SHP77 treated with DMSO at 0.1 percent for 48 hours (cell line): ENCODE measurements at places on chromosomes 16 and 17.

- DNase-seq = no peak
Measured at GRCh38 chr16:23729503-23730424, 16.7 kb upstream of the ERN2 start.

GRCh38 chr16:14007450-14007849 lies 63.7 kb upstream of the MRTFB start:
- peak; percentile 19 for DNase-seq

DNA sequence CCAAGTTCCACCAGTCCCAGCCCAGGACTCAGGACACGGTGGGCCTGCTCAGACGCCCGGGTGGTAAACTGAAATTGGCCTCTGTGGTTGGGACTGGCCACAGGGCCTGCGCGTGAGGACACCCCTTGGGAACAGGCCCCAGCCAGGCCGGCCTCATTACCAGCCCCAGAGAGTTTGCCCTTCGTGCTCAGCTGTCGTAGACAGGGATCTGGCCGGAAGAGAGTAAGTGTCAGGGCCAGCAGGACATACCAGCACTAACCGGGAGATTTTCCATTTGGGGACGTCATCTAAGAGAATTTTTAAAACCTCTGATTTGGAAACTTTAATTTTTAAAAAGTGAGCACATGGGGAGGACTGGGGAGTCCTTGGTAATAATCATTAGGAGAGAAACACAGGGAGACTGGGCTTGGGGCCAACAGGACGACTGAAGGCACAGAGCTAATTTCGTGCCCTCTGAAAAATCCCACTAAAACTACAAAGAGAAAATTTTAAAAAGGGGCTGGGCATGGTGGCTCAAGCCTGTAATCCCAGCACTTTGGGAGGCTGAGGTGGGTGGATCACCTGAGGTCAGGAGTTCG lies 2.4 kb upstream of the RBFOX3 start:
- no peak for DNase-seq

- DNase-seq = peak; percentile 34
Measured at GRCh38 chr17:78664476-78665386, 87.5 kb upstream of the DNAH17 start.

DNA sequence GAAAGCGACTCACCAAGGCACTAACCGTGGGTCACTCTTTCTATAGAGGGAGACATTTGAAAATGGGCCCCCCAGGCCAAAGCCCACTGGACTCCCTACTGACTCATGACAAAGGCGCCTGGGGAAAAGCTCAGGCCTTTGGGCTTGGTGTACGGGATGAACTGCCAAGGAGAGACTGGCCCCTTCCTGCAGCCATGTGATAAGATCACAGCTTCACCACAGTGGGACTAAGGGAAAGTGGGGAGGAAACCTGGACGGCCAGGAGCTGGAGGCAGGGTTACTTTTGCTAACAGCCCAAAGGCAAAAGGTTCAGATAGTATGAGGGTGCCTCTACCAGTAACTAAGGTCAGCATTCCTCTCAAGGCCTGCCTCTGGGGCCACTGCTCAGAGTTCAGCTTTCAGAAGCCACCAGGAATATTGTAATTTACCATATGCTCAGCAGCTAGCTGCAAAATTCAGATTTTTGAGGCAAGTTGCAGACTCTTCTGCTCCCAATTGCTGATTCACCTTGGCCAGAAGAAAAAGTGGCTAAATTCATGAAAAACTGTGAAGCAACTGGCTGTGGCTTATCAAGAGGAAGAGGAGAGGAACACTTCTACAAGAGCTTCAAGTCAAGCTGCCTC lies 37.1 kb upstream of the SLC25A19 start:
- DNase-seq = no peak

- DNase-seq = no peak
Measured at GRCh38 chr16:3085868-3086595, 13.1 kb downstream of the ZSCAN10 start.

GRCh38 chr16:81492311-81492761 lies 47.7 kb downstream of the CMIP start:
- no peak for DNase-seq

GRCh38 chr16:89166696-89167424 lies 4.7 kb upstream of the CDH15 start:
- DNase-seq = no peak

- DNase-seq = no peak
Measured at GRCh38 chr17:29162909-29163341, 17.3 kb downstream of the MYO18A start.

DNA sequence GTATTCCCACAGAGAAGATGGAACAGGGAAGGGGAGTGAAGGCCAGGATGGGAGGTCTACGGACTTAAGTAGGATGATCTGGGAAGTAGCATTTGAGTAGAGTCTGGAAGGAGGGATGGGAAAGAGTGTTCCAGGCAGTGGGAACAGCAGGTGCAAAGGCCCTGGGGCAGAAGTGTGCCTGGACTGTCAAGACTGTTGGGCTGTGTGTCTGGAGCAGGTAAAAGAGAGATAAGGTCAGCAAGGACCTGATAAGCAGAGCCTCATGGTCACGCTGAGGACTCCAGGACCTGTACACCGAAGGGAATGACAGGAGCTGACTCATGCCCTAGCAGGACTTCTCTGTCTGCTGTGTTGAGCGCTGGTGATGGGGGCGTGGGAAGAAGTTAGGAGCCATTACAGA lies 723 bp upstream of the CARD14 start:
- DNase-seq = no peak

GRCh38 chr17:80125656-80126448 lies 21.1 kb downstream of the EIF4A3 start:
- DNase-seq = no peak

GRCh38 chr16:85250147-85250463 lies 137.8 kb upstream of the CIBAR2 start:
- DNase-seq = no peak

- no peak for DNase-seq
Measured at GRCh38 chr17:83193336-83194185, 114.2 kb downstream of the METRNL start.

DNA sequence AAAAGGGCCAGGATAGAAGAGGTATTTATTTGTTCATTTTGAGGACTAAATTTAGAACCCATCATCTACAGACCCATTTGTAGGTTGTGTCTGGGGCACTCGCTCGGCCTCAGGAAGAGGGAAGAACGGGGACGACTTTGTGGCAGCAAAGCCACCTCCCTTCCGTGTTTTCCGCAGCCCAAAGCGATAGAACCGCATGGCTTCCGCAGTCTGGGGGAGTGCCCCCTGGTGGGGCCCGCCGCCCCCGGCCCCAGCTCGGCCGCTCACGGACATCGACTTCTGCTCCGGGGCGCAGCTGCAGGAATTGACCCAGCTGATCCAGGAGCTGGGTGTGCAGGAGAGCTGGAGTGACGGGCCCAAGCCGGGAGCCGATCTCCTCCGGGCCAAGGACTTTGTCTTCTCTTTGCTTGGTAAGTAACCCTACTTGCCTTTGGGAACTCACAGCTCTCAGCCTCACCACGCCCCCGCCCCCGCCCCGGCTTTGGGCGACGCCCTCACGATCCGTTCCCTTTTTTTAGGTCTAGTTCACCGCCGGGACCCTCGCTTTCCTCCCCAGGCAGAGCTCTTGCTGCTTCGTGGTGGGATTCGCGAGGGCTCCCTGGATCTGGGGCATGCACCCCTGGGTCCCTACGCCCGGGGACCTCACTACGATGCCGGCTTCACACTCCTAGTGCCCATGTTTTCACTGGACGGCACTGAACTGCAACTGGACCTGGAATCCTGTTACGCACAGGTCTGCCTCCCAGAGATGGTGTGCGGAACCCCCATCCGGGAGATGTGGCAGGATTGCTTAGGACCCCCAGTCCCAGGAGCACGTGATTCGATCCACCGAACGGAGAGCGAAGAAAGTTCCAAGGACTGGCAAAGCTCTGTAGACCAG lies 681 bp downstream of the TMEM102 start:
- peak; percentile 32 for DNase-seq

DNA sequence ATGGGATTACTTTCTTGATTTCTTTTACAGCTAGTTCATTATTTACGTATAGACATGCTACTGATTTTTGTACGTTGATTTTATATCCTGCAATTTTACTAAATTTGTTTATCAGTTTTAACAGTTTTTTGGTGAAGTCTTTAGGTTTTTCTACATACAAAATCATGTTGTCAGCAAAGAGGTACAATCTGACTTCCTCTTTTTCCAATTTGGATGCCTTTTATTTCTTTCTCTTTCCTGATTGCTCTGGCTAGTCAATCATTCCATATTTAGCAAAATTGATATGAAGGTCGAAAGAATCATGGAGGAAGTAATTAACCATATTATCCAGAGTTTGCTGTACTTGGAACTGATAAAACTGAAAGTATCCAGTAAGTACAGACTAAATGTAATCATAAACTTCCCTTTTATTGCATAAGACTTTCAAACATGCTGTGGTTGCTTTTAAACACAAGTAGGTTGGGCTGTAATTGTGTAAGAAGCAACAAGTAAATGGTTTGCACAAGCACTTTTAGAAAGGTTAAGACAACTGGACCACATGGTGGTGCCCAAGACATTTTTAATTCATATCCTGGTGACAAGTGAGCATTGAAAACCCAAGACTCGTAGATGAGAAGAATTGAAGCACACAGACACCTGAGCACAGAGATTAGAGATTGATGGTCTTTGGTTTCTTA lies 8.4 kb downstream of the GDE1 start:
- no peak for DNase-seq

DNA sequence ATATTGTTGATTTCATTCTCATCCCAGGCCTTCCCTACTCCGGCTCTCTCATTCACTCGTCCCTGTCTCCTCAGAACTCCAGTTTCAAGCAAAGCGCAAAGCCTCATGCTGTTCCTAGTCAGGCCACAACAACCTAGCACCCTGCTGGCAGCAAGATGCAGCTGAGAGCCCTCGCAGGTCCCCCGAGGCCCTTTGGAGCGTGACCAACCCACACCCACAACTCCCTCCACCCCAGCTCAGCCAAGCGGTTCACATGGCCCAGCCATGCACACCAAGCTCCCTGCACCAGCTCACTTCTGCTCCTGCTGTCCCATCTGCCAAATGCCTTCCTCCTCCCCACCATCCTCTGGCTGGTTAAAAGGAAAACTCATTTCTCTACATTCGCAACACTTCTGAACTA lies 195.8 kb downstream of the IRX5 start:
- no peak for DNase-seq

DNA sequence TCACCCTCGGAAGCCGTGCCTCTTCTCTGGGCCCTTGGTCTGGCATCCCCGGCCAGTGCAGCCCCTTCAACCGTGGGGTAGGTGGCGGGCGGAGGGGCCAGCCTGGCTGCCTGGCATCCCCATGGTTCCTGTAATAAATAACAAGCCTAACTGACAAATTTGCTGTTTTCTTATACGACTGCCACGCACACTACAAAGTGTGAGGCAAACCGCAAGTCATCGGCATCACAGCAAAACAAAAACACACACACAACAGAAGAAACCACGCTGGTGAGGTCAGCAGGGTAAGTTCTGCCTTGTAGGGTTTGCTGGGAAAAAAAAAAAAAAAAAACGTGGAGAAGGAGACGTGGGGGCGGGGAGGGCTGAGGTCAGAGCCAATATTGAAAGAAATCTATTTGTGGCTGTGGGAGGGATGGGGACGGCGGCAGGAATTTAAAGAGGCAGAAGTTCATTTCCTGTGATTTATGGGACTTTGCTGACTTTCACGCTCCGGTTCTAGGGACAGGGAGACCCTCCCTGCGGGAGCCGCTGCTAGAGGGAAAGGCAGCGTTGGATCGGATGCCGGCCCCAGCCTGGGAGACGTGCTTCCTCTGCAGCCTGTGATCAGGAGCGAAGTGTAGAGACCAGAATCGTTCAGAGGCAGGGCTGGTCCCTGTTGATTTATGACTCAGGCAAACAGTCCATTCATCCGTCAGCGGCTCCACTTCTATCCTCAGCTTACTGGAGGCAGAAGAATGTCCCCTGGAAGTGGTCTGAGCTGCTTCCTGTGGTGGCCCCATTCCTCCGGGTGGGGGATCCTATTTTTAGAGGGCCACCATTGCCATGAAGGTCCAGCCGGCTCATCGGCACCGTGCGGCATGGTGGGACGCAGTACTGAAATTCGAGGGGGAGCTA lies 162.8 kb downstream of the FOXL1 start:
- no peak for DNase-seq

DNA sequence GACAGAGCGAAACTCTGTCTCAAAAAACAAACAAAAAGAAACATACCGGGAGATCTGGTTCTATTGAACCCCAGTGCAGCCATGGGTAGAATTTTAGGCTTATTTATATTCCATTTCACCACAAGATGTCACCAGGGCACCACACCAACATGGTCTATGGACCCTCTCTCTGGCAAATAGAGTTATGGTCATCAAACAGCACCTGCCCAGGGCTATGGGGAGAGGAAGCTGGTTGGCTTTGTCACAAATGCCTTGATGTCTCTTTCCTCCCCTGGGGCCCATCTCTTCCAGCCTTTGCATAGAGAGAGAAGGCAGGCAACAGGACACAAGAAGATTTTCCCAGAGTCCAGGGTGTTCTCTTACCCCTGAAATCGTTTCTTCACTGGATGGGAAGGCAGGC lies 128.4 kb downstream of the WWOX start:
- DNase-seq = peak; percentile 85

DNA sequence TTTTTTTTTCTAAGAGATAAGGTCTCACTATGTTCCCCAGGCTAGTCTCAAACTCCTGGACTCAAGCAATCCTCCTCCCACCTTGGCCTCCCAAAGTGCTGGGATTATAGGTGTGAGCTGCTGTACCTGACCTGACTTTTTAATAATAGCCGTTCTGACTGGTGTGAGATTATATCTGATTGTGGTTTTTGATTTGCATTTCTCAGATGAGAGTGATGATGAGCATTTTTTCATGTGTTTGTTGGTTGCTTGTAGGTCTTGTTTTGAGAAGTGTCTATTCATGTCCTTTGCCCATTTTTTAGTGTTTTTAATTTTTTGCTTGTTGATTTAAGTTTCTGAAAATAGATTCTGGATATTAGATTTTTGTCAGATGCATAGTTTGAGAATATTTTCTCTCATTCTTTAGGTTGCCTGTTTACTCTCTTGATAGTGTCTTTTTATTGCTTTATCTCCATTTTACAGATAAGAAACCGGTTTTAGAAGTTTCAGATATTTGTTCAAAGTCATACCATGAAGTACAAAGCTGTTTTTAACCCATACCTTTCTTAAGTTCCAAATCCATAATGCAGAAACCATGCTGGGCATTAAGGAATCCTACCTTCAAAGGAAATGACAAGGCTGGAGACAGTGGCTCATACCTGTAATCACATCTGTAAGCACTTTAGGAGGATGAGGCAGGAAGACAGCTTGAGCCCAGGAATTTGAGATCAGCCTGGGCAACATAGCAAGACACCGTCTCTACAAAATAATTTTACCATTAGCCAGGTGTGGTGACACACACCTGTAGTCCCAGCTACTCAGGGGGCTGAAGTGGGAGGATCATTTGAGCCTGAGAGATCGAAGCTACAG lies 168.4 kb upstream of the TBX2 start:
- DNase-seq = no peak

DNA sequence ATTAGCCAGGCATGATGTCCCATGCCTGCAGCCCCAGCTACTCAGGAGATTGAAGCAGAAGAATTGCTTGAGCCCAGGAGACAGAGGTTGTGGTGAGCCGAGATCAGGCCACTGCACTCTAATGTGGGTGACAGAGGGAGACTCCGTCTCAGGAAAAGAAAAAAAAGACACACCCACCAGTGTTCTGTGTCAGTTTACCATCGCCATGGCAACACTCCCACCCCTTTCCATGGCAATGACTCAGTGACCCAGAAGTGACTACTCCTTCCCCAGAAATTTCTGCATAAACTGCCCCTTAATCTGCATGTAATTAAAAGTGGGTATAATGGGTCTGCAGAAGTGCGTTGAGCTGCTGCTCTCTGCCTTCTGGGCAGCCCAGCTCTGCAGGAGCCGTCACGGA lies 4.0 kb upstream of the ZC3H18 start:
- no peak for DNase-seq

GRCh38 chr16:17460890-17461289 lies 9.9 kb downstream of the XYLT1 start:
- no peak for DNase-seq

GRCh38 chr17:4520894-4521600 lies 22.4 kb downstream of the SPNS2 start:
- DNase-seq = no peak
